D721Med (cell line): ENCODE measurements at places on chromosomes 6 and 20.
A peak's percentile ranks its signal among the peaks of the same experiment; 100 is the strongest.

DNA sequence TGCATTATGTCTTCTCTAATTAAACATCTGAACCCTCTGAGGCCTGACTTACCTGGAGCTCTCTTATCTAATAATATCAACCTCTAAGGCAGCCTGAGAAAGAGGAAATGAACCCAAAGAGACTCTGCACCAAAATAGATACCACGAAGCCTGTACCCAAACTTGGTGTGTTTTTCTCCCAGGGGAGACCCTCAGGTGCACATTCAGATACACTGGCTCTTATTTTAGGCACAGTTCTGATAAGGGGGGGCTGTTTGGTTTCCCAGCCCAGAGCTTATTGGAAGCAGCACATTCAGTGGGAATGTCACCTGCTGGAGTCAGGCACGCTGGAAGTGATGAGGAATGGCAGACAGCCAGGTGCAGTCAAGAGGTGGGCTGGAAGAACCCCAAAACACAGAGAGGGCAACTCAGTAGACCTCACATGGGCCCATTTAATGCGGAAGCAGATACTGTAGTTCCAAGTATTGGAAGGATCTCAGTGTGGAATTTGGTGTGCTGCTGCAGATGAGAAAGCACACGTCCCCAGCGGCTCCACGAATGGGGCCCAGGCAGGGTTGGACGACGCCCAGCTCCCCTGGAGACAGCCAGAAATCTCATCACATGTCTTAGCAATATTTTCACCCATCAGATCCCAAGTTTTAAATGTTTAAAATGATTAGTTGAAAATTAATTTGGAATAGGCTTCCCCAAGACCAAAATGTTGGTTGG lies 9.7 kb upstream of the CCR6 start:
- DNase-seq, result no peak

- no peak for DNase-seq
These were observed 2.4 kb downstream of the LRFN2 start for GRCh38 chr6:40584741-40585140.

GRCh38 chr6:25629198-25629576 lies 22.8 kb upstream of the SCGN start:
- DNase-seq, result no peak

DNA sequence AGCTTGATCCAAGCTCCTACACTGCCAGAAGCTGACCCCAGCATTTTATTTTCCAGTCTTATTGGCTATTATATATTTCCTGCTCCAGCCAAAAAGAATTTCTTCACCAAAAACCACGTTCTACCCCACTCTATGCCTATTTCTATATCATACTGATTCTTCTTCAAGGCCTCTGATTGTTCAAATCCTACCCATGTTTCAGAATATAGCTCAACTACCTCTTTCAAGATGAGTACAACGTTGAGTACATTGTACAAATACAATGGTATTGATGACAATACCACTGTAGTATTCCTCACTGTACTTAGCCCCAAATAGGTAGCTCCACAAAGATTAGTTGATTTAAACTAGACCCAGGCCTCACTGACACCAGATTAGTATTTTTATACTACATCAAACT lies 31.0 kb downstream of the ASCC3 start:
- DNase-seq, result no peak

- DNase-seq, result no peak
These were observed 497.9 kb upstream of the JARID2 start for GRCh38 chr6:14747881-14748520.

- no peak for DNase-seq
These were observed 47.1 kb upstream of the PNRC1 start for GRCh38 chr6:89033461-89033860.

- DNase-seq, result no peak
These were observed 12.7 kb downstream of the COL9A3 start for GRCh38 chr20:62829231-62830230.

GRCh38 chr6:116531675-116532570 lies 13.6 kb downstream of the TRAPPC3L start:
- DNase-seq, result no peak

DNA sequence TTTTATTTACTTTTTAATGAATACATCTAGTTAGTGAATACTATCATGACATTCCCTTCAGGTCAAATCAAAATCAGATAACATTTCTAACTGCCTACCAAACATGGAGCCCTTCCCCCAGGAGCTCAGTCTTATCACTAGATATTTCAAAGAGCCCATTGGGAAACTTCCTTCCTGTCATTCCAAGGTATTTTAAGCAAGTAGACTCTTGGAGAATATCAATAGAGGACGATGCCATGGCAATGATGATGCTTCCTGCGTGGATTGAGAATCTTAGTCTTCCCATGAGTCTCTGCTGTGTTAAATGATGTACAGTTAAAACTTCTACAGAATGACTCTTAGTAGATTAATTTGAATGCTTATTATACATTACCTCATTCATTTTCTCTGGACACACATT lies 384.9 kb downstream of the CENPW start:
- no peak for DNase-seq

DNA sequence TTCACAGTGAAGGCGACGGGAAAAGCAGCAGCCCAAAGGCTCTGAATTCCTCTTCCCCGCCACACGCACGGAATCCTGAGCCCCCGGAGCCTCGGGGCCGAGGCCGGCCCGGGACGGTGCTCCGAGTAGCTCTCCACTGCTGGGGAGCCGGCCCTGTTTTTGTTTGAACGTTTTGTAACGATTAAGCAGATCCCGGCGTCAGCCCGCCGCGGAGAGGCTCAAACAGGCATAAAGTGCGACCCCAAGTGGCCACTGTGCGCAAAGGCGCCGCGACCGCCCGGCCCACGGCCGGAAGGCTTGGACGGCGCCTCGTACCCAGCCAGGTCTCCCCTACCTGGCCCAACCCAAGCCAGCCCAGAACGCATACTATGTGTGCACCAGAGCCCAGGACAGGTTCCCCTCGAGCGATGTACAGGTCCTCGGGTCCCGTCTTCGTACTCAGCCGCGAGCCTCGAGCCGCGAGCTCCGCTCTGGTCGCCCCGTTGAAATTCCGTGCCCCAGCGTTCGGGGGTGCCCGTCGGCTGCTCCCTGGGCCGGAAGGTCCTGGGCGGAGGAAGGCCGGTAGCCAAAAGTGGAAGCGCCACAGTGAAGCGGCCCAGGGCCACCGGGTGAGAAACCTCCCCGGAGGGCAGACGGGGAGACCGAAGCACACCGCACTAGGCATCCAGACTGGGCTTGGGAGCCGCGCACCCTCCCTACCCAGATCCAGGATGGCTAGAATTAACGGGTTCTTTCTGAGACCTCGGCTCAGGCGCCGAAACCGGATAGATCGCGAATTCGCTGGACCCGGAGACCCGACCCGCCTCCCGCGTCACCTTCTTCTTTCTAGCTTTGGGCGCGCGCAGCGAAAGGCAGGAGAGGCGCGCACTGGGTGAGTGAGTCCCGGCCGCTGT lies 1.2 kb upstream of the MAFB start:
- DNase-seq, result peak; percentile 76

- DNase-seq, result no peak
These were observed 42.1 kb upstream of the CLIC5 start for GRCh38 chr6:46057792-46058191.

- DNase-seq, result no peak
These were observed 65.2 kb downstream of the CDKAL1 start for GRCh38 chr6:20599302-20600051.

- DNase-seq, result no peak
These were observed 137.5 kb downstream of the ZFP64 start for GRCh38 chr20:52054123-52054522.

- no peak for DNase-seq
These were observed 47.9 kb downstream of the GNAS start for GRCh38 chr20:58900397-58900796.

DNA sequence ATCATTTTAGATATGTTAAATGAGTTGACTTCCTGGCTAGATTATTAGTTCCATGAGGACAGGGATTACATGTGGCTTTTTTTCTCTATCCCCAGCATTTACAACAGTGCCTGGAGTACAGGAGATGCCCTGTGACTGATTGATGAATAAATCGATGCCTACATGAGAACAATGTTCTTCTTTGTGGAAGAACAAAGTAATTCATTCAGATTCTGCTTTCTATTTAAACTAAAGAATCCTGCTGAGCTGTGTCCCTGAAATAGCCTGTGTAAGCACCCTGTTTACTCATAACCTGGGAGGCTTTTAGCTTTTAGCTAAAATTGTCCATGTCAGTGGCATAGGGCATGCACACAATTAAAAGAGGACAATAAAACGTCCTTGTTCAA lies 125.1 kb upstream of the BTBD3 start:
- no peak for DNase-seq

GRCh38 chr6:111792241-111792640 lies 81.0 kb downstream of the FYN start:
- no peak for DNase-seq

GRCh38 chr6:34519971-34520644 lies 36.0 kb downstream of the SPDEF start:
- no peak for DNase-seq

- no peak for DNase-seq
These were observed 126.9 kb downstream of the KCNQ5 start for GRCh38 chr6:72748759-72749158.

- no peak for DNase-seq
These were observed 11.2 kb downstream of the PREP start for GRCh38 chr6:105391705-105392104.

- DNase-seq, result no peak
These were observed 71.0 kb upstream of the SIRPA start for GRCh38 chr20:1824181-1824580.

DNA sequence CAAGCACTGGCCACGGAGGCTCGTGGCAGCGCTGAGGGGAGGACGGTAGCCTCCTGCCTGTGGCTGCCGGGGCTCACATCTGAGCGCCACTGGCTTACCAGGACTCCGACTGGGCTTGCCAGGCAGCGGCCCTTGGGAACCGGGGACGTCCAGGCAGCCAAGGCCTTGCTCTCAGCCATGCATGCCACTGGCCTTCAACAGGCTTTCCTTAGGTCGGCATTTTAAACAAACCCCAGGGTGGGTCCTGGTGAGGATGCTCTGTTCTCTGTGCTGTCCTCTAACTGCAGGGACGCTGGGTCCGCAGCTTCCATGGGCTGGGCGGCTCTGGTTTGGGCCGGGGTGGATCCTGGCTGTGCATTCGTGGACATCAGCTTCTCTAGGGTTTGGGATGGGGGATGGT lies 59.1 kb upstream of the BHLHE23 start:
- DNase-seq, result no peak

GRCh38 chr6:96391776-96392360 lies 129.7 kb upstream of the UFL1 start:
- DNase-seq, result no peak
